ENCODE measurements at places on chromosomes 12 and 14. TPM values are rescaled to one million over a fixed set of nuclear protein-coding genes. Genes with fewer than 3 reads are reported as not detected.

Gene ADAM20
- 0.15 TPM for polyA plus RNA-seq

DNA sequence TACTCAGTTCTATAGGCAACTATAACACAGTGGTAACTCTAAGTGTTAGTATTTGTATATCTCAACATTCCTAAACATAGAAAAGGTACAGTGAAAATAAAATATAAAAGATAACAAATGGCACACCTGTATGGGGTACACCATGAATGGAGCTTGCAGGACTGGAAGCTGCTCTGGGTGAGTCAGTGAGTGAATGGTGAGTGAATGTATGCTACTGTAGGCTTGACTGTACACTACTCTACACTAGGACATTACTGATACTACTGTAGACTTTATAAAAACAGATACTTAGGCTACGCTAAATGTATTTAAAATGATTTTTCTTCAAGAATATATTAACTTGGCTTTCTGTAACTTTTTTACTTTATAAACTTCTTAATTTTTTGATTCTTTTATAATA lies 25.5 kb downstream of the TEAD4 start:
- no peak for DNase-seq

DNA sequence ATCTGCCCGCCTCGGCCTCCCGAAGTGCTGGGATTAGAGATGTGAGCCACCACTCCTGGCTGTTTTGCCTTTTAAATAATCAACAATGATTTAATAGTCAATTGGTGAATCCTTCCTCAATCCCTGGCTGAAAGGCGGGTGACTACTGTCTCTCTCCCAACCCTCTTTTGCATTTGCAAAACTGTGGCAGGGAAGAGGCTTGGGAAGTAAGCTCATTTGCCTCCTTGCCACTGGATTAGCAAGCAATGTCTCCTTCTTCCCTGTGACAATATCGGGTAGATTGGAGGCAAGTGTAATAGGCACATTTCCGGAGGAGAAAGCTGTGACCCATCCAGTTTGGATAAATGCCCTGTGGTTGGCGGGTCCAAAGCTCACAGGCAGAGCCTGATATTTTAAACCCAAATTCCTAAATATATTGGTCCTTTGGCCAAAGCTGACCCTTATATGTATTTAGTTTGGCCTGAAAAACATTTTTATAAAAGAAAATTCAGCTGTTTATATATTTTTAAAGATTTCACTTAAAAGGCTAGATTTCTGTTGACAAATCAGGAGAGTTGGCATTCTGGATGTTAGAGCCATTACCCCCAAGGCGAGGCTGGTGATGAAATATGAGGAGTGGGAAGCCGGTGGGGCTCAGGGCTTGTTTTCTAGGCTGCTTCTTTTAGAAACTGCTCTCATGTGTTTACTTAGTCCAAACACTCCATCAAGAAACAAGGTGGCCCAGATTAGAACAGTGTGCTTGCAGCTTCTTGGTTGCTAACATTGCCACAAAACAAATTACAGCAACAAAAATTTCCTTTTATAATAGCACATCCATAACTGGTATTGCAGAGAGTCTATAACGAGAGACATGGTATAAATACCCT lies 646.9 kb upstream of the TMEM132C start:
- no peak for DNase-seq

DNA sequence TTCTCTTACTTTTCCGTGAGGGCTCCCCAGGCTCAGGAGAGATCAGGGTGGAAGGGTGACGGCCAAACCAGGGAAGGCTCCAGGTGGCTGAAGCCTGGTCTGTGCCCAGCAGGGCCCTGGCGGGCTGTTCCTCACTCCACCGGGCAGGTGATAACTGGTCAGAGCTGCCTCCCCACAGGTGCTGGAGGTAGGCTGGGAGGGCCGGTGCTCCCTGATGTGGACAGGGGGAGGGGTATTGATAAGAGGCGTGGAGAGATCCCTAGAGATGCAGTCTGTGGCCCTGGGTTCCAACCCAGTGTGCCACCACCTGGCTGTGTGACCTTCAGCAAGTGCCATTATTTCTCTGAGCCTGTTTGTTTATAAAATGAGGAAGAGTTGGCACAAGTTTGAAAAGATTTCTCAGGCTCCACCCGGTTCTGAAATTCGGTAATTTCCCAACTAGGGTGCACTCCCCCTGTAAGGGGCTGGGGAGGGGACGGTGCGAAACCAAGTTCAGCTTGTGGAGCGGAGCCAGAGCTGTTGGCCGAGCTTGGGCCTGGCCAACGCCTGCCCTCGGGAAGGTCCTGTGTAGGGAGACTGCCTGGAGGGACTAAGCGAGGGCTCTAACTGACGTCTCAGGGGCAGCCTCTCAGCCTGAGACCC lies 1.0 kb upstream of the NR4A1 start:
- peak; percentile 94 for DNase-seq

GRCh38 chr14:66979101-66979974 lies 209.9 kb upstream of the GARIN2 start:
- no peak for DNase-seq

All from CD14-positive monocyte (primary cell).